ENCODE measurements at places on chromosomes 3 and 15. TPM values are rescaled to one million over a fixed set of nuclear protein-coding genes. Genes with fewer than 3 reads are reported as not detected.

AHSG gene
- not detected for total RNA-seq

DNA sequence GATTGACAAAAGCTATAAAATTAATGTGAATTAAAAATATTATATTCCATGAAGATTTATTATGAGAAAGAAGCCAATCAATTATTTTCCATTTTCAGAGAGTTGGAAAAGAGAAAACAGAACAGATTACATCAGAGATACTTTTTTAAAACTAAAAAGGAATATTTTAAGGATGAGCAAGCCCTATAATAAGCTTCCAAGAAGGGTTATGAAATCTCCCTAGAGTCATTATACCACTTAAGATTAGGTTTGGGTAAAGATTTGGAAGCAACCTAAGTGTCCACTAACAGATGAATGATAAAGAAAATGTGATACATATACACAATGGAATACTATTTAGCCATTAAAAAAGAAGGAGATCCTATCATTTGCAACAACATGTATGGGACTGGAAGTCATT, 51.6 kb upstream of the FSIP1 start:
- DNase-seq, result no peak

FSD2 gene
- not detected for total RNA-seq

DNA sequence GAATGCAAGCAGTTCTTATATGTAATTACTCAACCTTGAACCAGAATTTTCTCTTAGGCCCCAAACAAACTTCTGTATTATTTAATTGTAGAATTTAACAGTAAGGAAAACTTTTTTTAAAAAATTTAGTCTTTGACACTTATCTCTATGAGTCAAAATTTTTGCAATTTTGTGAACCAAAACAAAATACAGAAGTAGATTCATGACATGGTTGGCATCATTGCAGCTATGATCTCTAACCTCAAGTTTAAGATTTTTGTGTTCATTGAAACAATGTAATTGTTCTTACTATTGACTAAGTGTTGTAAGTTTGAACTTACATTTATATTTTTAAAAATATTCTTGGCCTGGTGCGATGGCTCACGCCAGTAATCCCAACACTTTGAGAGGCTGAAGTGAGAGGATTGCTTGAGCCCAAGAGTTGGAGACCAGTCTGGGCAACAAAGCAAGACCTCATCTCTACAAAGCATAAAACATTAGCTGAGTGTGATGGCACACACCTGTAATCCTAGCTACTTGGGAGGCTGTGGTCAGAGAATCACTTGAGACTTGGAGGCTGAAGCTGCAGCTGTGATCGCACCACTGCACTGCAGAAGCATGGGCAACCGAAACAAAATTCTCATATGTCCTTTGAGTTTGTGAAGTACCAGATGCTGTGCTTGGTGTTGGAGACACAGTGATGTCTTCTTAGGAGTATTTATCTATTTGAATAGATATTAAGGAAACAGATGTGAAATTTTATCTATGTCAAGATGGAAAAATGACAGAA, 39.7 kb downstream of the STT3B start:
- DNase-seq, result no peak

DNA sequence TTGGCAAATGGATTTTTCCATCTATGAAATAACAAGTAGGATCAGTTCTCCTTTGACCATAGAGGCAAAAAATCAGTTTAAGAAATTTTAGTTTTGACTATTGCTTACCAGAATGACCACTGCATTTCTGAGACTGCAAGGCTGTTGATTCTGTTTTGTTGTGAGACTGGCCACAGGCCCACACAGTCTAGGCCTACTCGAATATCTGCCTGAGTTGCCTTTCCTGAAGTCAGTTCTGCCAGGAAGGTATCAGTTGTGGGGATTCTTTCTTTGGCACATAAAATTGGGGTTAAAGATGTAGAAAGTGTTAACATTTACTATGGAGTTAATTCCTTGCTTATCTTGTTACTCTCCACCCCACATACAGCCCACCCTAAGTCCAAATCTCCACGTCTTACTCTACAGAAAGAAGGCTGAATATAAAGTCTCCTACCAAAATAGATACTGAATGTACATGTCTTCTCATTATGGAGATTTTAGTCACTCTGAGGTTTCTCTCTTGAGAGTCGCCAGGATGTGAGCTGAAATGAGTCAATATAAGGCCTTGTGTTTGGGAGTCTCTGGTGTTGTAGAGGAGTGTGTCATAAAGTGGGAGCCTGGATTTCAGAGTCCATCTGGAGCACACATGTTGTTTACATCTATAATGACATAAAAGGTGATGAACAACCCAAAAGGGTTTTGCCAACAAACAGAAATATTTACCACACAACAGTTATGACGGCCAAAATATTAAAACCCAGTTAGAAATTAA, 45.0 kb upstream of the WWTR1 start:
- DNase-seq, result no peak

GRCh38 chr3:112136046-112136445, 3.0 kb upstream of the GCSAM start:
- no peak for DNase-seq

GRCh38 chr15:67174864-67175573, 79.4 kb downstream of the AAGAB start:
- DNase-seq, result no peak
